Neural crest cell (in vitro differentiated cells): ENCODE measurements at places on chromosomes 16 and 17. TPM values are rescaled to one million over a fixed set of nuclear protein-coding genes. Genes with fewer than 3 reads are reported as not detected.

Gene FN3K
- 21.7 and 23.8 TPM in 2 replicates for total RNA-seq

DNA sequence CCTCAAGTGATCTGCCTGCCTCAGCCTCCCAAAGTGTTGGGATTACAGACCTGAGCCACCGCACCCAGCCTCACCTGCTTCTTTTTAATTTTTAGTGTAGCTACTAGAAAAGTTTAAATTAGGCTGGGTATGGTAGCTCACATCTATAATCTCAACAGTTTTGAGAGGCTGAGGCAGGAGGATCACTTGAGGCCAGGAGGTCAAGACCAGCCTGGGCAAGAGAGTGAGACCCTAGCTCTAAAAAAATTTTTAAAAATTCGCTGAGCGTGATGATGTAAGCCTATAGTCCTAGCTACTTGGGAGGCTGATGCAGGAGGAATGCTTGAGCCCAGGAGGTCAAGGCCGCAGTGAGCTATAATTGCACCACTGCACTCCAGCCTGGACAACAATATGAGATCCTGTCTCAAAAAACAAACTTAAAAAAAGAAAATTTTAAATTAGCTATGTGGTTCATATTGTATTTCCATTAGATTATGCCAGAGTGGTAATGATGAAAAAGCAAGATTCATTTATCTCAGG lies 34.9 kb downstream of the TXNDC11 start:
- DNase-seq, result no peak

DNA sequence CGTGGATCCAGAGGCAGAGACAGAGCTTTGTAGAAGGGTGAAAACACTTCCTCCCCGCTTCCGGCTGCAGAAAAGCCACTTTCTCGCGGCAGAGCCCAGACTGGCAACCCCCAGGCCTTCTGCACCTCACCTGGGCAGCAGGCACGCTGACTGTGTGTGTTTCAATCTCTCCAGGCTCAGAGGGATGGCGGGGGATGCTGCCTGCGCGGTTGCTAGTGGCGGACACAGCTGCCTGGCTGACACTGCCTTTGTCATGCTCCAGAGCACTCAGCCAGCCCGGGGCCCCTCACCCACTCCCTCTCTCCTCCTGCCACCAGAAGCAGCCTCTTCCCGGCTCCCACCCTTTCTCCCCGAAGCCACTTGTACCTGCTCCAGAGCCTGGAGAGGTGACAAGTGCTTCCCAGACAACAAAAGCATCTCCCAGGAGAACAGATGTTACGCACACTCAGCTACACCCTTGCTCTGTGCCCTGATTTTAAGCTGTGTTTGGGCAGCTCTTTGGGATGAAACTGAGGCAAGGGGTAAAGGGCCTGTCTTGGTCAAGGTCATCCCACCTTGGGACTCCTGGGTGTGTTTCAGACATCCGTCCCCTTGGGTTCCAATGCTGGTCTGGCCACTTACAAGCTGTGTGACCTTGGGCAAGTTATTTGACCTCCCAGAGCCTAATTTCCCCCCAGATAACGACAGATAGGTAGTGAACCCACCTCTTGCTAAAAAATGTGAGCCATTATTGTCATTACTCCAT lies 9.2 kb upstream of the GLIS2 start:
- DNase-seq, result no peak

- DNase-seq, result no peak
These were observed 9.8 kb upstream of the CBFB start for GRCh38 chr16:67019171-67019570.

DNA sequence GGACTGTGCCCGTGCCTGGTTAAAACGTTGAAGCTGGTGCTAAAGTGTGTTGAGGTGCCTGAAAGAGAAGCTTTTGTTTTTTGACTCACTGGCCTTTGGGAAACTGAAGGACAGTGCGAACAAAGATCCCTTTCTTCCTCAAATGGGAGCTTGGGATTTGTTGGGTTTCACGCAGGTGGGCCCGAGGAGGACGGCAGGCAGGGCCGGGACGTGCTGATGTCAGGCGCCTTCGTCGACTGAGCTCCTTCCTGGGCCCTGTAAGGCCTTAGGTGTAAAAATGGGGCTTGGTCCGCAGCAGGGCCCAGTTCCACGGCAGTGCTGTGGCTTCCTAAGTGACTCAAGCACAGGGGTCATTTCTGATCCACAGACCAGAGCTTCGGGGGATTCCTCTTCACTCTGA lies 106.9 kb downstream of the BANP start:
- no peak for DNase-seq

DNA sequence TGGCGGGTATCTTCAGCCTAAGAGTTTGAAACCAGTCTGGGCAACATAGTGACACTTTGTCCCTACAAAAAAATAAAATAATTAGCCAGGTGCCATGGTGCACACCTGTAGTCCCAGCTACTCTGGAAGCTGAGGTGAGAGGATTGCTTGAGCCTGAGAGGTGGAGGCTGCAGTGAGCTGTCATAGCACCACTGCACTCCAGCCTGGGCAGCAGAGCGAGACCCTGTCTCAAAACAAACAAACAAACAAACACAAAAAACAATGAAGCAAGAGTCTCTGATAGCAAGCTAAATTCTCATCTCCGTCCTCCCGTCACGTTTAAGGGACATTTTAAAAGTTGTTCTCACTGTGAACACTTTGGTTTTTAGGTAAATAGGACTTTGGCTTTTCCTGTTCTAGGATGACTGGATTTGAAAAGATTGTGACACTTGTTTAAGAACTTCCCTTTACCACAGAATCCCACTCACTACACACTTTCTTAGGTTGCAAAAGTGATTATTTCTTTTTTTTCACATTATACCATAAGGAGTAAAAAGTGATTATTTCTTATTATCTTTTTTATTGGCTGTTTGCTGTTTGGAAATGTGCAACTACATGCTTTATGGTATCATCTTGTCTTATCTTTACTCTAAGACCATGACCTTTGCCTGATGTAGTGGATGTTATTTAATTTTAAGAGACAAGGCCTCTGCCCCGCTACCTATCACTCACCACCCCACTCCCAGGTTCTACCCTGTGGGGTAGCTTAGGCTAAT lies 4.4 kb upstream of the ERN1 start:
- DNase-seq, result no peak
